NCI-H1436 treated with DMSO at 0.1 percent for 48 hours (cell line): ENCODE measurements at places on chromosomes 5 and 9.

- DNase-seq: no peak
These were observed 38.8 kb downstream of the OTP start for GRCh38 chr5:77599679-77600078.

GRCh38 chr5:105868038-105868780 is 1802.5 kb downstream of the EFNA5 start:
- no peak for DNase-seq

DNA sequence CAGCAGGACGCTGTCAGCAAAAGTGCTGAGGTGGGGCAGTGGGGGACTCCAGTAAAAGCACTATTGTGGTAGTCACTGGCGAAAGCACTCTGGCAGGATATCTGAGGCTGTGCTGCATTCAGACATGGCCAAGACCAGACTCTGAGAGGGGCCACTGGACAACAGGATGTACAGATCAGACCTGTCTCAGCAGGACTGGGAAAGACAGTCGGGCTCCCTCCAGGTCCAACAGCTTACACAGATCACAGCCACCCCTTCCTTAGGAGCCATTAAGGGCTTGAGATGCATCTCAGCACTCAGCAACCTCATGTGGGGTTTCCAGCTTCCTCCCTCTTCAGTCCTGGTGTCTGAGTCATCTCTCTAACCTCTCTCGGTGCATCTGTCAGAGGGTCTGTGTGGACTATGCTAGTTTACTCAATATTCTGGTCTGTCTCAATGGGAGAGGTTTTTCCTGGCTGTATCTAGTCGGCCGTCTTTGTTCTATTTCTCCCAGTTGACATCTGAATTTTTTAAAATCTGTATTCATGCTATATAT is 154.5 kb downstream of the CWC27 start:
- no peak for DNase-seq

- DNase-seq: no peak
These were observed 88.4 kb downstream of the GALNT10 start for GRCh38 chr5:154278908-154279307.

GRCh38 chr5:81425569-81425968 is 31.6 kb upstream of the ACOT12 start:
- no peak for DNase-seq

DNA sequence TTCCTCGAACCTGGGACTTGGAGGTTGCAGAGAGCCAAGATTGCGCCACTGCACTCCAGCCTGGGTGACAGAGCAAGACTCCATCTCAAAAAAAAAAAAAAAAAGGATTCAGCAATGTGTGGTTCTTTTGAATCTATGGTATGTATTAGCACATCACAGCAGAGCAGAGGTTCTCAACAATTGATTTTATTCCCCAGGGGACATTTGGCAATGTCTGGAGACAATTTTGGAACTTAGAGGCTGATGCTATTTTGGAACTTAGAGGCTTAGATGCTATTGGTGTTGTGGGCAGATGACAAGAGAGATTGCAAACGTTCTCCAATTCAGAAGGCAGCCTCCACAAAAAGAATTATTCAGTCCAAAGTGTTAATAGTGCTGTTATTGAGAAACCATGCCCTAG is 115.2 kb downstream of the TMC1 start:
- DNase-seq: no peak

GRCh38 chr5:10502130-10502529 is 60.5 kb downstream of the ROPN1L start:
- DNase-seq: no peak

DNA sequence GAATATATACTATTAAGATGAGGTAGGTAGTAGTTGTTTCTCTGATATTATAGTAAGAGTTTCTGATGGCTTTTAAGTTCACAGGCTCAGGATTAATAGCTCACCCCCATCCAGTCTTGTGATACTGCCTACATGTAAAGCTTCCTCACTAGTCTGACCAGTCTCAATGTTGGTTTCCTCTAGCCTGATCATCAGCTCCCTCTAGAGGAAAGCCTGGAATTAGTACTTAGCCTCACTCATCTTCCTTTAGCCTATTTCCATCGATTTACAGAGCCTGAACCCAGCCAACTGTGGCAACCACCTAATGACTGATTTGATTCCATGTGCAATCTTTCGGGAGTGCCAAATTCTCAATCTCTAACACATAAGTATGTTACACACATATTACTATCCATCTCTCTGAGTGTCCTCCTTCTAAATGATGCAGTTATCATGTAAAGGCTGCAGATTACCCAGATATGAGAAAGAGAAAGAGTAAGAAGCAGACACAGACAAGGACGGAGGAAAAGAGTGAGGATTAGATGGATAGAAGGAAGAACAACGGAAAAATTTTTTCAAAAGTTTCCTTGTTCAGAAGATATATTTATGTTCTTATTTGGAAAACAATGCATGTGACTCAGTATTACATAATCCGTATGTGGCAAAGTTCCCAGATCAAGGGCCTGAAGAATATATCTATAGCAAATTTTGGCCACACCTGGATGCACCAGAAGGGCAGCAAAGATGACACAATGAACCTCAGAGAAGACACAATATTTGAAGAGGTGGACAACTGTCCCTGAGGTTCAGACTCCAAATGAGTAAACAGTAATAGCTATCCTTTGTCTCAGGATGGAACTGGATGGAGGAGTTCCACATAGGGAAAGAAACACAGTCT is 333.7 kb downstream of the ELAVL2 start:
- DNase-seq: peak; percentile 52

DNA sequence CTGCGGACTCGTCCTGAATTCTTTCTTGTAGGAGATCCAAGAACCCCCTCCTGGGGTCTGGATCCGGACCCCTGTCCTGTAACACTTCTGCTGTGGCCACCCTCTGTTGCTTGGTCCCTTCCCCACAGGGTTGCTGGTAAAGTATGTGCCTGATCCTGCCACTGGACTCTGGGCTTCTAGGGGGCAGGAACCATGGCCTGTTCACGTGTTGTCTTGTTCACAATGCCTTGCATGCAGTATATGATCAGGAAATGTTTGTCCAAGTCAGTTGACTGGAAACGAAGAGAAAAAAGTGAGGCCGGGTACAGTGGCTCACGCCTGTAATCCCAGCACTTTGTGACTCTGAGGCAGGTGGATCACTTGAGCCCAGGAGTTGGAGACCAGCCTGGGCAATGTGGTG is 139.3 kb upstream of the ALDH1B1 start:
- no peak for DNase-seq

DNA sequence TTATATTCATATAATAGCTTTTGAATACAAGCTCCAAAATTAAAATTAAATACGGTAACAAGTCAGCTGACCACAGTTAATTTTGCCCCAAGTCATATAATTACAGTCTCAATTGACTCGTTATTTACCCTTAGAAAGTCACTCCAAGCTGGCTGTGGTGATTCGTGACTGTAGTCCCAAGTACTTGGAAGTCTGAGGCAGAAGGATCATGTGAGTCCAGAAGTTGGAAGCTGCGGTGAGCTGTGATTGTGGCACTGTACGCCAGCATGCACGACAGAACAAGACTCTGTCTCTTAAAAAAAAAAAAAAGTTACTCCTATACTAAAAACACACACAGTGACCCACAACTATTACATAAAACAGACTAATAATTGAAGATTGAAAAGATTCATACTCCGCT is 31.6 kb upstream of the DTWD2 start:
- DNase-seq: no peak

GRCh38 chr9:95083086-95083768 is 234.3 kb downstream of the FANCC start:
- no peak for DNase-seq

DNA sequence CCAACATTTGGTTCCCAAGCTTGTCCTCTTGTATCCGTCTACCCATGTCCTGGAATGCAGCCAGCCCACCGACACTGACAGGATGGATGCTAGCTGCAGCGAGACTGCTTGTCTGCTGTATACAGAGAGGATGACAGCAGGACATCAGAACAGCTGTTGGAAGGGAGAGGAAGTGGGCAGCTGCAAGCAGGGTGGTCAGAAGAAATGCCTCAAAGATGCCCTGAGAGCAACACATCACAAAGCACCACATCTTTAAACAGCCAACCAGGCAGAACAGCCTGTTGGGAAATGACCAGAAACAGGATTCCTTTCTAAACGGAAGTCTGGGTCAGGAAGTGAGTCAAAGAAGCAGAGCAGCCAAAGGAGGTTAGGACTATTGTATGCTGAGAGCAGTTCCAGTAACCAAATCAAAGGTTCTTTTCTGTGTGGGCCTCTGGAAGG is 219.1 kb downstream of the NDUFS4 start:
- no peak for DNase-seq

DNA sequence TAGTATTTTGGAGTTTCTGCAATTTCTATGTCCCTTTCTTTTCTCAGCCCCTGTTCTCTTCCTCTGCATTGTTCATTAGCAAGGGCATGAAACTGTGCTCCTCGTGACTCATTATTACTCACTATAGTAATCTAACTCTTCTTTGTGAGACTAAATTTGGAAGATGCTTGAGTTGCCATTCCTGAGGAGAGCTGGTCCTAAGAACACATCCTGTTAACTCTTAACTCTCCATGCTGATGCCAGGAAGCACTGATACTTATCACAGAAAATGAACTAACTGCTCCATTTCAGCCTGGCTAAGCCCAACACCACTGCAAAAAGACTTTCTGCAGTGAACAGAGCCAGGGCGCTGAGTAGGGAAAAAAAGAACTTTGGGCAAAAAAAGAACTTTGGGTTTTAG is 10.6 kb upstream of the CSNK1A1 start:
- DNase-seq: no peak

DNA sequence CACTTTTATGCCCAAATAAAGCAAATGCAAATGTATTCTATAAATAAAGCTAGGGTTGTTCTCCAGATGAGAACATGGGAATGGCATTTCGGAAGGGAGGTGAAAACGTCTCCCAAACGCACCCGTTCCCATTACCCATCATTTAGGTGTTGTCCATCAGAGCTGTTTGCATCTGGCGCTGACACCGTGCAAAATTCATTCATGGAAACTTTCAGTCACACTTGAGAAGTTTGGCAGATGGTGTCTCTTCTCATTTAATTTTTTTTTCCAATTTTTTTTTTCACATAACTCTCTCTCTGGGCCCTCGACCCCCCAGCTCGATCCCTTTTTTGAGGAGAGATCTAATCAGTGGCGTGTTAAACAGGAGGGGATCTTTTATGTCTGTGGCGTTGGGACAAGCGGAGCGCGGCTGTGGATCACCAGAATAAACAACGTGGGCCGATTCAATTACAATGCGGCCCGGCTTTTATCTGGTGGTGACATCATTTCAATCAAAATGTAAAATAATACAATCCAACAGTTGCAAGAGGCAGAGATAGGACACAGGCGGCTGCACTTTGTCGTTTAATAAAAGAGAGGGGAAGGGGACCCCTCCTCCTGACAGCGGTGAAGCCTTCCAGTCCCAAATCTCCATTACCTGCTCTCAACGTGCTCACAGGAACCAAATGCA is 246.1 kb upstream of the IRX4 start:
- no peak for DNase-seq

GRCh38 chr5:169029037-169029436 is 271.9 kb downstream of the SLIT3 start:
- DNase-seq: no peak

DNA sequence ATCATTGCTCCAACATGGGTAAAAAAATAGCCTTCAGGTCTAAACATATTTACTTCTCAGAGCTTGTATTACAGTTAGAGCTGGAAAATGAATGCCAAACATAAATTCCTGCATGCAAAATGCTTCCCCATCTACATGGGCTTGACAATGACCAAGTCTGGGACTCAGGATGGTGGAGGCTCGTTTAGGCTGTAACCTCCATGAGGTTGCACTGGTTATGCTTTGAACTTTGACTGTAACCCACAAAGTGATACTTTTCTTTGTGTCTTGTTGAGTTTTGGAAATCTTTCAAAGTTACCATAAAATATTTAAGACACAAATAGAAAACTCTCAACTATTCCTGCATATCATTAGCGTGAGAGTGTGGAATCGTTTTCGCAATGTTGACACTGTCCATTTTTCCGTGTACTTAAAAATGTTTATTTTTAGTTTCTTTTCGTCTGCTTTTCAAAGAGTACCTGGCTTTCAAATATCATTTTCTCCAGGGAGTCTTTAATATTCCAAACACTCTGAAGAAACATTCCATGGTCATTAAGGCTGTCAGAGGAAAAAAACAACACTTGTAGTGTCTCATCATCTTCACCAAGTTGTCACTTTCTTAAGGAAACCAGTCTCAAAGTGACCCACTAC is 487.8 kb downstream of the ENC1 start:
- no peak for DNase-seq

- DNase-seq: no peak
These were observed 17.9 kb upstream of the ZSWIM6 start for GRCh38 chr5:61313960-61314681.

- DNase-seq: no peak
These were observed 89.9 kb downstream of the MAMDC2 start for GRCh38 chr9:70133253-70134208.

- no peak for DNase-seq
These were observed 19.4 kb upstream of the PHYHD1 start for GRCh38 chr9:128901379-128901778.

DNA sequence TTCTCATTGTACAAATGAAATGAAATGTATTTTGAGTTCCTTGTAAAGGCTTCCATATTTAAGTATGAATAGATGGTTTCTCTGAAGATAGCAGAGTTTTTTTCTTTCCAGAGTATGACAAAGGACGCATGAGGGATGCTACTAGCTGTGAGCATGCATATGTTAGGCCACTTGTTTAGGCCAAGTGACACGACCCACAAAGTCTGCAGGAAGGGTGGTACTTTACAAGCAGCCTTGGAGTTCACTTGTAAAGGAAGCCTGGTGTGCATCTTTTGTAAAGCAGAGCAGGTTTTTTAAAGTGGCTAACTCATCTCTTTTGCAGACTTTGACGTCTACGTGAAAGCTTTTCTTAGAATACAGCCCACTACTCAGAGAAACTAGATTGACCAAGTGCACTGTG is 300.4 kb upstream of the RFX3 start:
- no peak for DNase-seq

- DNase-seq: no peak
These were observed 49.0 kb downstream of the MSX2 start for GRCh38 chr5:174773371-174773770.

GRCh38 chr5:80860924-80861613 is 99.1 kb upstream of the RASGRF2 start:
- DNase-seq: no peak

GRCh38 chr5:88846434-88846833 is 36.5 kb downstream of the MEF2C start:
- DNase-seq: no peak

DNA sequence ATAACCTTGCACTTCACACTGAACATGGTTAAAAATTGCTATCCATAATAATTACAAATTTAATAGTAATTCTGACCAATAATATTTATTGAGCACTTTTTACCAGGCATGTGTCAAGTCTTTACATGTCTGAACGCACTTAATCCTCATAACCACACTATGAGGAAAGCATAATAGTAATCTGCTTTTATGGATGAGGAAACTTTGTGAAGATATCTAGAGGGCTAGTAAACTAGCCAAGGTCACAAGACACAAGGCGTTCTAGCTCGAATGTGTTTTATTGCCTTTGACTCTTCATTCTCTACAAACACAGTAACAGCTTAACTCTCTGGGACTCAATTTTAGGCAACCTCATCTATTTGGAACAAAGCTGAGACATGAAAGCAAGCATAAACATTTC is 205.1 kb downstream of the ARHGEF28 start:
- no peak for DNase-seq
